ENCODE measurements at places on chromosomes 1 and 21.
A peak's percentile ranks its signal among the peaks of the same experiment; 100 is the strongest.

DNA sequence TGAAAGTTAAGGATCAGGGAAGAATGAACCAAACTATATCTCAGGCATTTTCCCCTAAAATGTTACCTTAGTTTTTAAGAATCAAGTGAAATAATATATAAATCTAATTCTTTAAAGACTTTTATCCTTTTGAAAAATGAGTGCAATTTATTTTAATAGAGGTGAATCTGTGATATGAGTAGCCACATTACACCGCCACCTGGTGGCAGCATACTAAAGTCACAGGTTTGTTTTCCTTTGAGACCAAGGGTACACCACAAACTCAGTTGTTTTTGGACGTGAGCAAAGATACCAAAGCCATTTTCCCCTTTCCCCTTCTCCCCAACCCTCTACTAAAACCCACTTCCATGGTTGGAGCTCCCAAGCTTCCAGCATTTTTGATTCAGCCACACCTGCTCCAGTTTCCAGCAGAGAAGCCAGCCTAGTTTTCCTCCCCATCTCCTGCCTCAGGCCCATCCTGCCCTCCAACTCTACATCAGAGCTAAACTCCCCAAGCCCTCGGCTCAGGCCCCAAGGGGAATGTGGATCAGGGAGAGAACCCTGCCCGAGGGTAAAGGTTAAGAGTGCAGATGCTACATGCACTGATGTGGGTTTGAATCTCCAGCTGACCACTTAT lies 22.9 kb upstream of the LDLRAP1 start:
- DNase-seq, result no peak

DNA sequence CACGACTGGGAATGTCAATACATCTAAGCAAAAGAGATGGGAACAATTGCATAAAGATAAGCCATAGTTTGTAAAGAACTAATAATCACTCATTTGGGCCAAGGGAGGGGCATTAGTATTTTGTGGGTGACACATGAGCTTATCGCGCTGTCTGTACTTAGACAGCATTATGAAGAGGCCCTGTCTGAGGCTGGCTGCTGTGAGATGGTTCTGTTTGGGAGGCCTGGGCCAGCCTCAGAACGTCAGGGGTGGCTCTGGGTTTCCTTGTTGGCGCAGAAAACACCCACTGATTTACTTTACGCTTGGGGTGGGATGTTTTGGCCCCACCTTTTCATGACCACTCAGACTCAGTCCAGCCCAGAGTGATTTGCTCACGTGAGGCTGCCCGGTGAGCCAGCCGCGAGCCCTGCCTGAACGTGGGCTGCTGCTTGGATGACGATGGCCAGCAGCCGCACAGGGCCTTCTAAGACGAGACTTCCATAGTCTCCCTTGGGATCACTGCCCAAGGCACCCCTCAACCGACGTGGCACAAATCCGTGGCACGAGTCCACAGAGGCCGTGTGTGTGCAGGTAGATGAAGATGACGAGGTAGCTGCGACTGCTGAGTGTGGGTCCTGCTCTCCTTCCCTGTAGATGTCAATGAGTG lies 18.7 kb downstream of the UMODL1 start:
- DNase-seq, result no peak

DNA sequence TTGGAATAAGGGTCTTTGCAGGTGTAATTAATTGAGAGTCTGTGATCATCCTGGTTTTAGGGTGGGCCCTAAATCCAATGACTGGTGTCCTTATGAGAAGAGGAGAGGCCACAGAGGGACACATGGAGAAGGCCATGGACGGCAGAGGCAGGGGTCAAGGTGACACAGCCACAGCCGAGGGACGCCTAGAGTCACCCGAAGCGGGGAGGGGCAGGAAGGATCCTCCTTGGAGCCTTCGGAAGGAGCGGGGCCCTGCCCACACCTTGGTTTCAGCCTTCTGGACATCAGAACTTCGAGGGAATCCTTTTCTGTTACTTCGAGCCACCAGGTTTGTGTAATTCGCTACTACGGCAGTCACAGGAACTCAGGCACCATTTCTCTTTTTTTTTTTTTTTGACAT lies 31.1 kb downstream of the RRP1 start:
- no peak for DNase-seq

DNA sequence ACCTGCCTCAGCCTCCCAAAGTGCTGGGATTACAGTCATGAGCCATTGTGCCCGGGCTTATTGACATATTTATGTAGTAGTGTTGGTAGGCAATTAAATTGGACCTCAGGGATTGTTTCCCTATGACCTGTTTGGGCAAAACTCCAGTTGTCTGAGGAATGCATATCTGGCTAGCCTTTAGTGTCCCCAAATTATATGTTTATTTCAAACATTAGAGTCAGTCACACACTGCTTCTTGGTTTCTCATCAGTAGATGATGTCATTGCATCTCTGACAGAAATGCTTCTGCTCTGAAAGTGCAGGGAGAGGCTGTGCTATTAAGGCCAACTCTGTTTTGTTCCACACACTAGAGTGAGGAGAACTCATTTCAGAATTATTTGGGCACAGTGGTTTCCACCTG lies 12.5 kb downstream of the PIP5K1A start:
- DNase-seq, result no peak

GRCh38 chr1:15833069-15833679 lies 14.3 kb upstream of the SPEN start:
- DNase-seq, result no peak

DNA sequence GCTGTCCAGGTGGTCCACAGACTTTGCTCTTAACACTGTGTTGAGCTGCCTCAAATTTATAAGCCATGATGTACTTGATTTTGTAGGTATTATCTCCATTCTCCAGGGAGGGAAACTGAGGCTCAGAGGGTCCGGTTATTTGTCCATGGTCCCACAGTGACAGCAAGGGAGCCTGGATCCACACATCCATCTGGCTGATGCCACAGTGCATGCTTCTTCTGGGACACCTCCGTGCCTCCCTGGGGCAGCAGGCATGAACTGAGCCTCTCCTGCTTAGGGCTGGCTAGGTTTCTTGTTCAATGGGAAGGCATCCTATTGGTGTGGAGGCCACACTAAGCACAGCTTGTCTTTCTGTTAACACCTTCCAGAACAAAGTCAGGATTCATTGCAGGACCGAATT lies 317.3 kb downstream of the AJAP1 start:
- DNase-seq, result no peak

DNA sequence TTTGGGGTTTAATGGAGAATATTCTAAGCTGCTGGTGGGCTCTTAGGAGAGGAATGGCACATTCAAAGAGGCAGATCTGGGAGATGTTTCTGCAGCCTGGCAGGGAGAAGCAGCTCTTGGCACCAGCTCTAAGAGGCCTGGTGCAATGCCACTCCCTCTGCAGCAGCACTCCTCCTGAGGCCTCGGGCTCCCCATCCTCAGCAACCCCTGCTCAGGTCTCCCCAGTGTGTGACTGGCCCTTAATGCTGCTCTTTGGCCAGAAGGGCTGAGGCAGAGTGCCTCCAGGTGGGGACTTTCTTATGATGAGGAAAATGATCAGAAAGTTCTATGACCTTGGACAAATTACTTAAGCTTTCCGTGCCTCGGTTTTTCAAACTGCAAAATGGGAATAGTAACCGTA lies 55.5 kb downstream of the MAB21L3 start:
- no peak for DNase-seq

DNA sequence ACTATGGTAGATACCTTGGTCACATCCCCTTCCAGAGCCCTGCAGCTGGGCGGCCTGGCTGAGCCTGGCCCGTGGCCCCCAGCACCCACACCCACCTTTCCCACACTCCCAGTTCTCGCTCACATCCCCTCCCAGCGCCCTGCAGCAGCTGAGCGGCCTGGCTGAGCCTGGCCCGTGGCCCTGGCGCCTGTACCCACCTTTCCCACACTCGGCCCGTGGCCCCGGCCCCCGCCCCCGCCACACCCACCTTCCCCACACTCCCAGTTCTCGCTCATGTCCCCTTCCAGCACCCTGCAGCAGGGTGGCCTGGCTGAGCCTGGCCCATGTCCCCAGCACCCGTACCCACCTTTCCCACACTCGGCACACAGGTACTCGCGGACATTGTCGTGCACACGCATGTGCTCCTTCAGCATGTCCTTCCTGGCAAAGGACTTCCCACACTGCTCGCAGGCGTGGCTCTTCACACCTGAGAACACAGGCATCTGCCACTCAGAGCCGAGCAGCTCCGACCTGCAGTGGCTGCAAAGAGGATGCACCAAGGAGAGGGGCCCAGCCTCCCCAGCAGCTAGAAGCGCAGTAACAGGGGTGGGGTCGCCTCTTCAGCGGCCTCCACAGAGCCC lies 52.5 kb upstream of the RIPK4 start:
- no peak for DNase-seq

- DNase-seq, result no peak
Observed at GRCh38 chr1:178530037-178530402, 17.1 kb downstream of the TEX35 start.

- DNase-seq, result no peak
Observed at GRCh38 chr21:16250273-16250672, 520.5 kb downstream of the USP25 start.

DNA sequence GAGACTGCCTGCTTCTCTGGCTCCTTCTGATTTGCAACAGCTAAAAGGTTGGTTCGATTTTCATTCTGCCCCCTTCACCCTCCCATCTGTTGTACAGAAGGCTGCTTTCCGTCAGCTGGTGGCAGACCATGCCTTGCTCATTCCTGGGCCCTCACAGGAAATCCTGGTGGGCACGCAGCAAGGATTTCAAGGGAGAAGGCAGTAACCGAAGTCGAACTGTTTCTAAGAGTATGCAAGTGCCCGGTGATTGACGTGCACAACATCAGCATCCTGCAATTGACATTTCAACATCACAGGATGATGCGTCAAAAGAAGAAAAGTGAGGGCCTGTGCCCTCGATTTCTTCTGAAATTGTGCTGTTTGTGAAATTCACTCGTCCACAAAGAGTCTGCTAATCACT lies 83.8 kb downstream of the PLPP3 start:
- DNase-seq, result no peak

DNA sequence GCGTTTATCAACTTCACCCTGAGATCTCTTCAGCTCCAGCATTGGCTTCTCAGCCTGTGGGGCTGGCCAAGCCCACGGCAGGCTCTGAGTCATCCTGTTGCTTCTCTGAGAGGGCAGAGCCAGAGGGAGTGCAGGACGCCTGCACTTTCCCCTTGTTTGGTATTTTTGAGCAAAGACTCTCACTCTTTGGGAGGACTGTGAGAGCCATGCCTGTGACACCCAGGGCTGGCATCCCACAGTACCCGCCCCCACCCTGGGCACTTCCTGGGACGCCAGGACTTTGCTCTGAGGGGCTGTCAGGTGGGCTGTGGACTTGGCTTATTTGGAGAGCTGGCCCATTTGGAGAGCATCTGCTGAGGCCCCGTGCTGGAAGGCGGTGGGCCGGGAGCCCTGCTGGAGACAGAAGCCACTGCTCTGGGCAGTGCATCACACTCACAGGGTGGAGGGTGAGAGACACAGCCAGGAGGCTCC lies 37.4 kb downstream of the VANGL1 start:
- DNase-seq, result peak; percentile 18

GRCh38 chr1:68384321-68384813 lies 65.4 kb downstream of the RPE65 start:
- peak; percentile 99 for DNase-seq

GRCh38 chr1:239426821-239427475 lies 40.6 kb downstream of the CHRM3 start:
- peak; percentile 36 for DNase-seq

- no peak for DNase-seq
Observed at GRCh38 chr1:99598738-99599411, 47.0 kb upstream of the PALMD start.

- DNase-seq, result no peak
Observed at GRCh38 chr1:104797982-104798381, 1048.3 kb downstream of the AMY1C start.

DNA sequence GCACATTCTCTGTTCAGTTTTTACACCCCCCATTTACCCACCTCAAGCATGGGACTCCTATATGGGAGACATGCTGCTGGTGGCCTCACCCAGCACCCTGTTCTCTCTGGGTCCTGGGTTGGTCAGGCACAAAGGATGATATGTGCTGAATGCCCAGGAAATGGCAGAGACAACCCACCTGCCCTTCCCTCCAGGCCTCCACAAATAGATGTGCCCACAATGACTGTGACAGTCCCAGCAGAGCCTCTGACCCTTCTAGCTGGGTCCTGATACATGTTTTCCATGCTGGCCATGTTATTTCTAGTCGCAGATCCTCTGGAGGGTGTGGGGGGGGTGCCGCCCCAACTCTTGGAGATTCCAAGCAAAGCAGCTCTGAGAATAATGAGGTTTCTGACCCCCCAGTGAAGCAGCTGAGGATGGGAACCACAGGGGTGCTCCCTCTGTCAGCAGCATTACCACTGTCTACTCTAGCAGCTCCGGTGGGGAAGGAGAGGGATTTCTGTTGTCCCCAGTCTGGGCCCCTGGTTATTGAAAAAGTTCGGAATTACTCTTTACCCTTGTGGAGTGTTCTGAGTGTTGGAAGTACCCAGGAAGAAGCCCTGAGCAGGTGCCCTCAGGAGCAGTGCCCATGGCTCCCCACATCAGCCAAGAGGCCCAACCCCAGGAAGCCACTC lies 1.2 kb upstream of the CCDC28B start:
- DNase-seq, result no peak

GRCh38 chr1:193120604-193121166 lies 1.1 kb upstream of the CDC73 start:
- DNase-seq, result no peak

- no peak for DNase-seq
Observed at GRCh38 chr1:23524716-23525401, 6.2 kb downstream of the E2F2 start.

DNA sequence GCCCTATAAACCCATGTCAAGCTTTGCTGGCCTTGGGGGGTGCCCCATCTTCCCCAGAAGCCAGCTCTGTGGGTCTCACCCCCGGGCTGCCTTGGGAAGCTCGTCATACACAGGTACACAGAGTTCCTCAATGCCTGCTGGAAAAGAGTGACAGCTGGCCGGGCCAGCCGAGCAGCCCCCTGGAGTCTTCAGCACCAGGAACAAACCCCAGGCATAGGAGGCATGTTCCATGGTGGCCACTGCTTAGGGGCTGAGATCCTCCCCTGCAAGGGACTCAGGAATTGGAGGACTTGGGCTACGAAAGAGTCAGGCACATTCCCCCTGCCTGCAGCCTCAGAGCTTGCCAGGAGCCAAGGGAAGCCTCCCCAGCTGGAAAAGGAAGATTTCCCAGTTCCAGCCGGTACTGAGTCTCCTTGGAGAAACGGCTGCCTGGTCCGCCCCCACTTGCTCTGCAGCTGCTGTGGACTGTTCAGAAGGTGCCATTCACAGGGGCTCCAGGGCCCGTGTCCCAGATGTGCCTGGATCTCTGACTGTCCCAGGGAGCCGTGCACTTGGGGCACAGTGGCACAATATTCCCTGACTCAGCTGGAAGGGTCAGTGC lies 89.5 kb downstream of the STUM start:
- no peak for DNase-seq

DNA sequence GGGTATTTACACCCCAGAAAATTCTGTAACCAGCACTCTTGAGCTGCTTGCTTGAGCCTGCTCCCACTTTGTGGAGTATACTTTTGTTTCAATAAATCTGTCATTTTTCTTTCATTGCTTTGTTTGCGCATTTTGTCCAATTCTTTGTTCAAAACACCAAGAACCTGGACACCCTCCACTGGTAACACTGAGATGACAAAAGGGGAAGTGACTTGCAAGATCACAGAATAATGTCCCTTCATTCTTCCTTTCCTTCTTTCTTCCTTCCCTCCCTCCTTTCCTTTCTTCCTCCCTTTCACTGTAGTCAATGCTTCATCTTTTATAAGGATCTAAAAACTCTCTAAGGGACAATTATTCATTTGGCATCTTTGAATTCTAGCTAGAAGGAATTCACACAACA lies 134.5 kb upstream of the MAP1LC3C start:
- no peak for DNase-seq
